Activated CD8-positive, alpha-beta memory T cell treated with anti-CD3 and anti-CD28 coated beads for 1 hour (primary cell): ENCODE measurements at places on chromosomes 13 and 19.

DNA sequence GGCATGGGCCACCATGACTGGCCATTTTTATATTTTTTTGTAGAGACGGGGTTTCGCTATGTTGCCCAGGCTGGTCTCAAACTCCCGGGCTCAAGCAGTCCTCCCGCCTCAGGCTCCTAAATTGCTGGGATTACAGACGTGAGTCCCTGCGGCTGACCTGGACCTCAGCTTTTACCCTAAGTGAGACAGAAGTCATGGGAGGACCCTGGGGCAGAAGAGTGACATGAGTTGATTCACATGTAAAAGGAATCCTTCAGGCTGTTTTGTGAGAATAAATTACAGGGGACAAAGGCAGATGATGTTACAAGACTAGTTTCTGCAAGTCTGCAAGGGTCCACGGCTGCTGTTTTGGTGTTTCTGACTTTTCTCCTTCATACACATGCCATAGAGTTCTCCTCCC lies 2.6 kb upstream of the BCAM start:
- DNase-seq: no peak

- DNase-seq: no peak
These were observed 2584.7 kb upstream of the PCDH20 start for GRCh38 chr13:64000321-64000720.

- no peak for DNase-seq
These were observed at the start of gene ZNF154 for GRCh38 chr19:57708641-57709361. Gene ZNF154 (minus strand): TSS chr19:57709204. CDS start chr19:57708971, 233 bp downstream.

- DNase-seq: no peak
These were observed 61.3 kb downstream of the SCEL start for GRCh38 chr13:77596777-77597176.

- no peak for DNase-seq
These were observed 76.2 kb downstream of the FOXO1 start for GRCh38 chr13:40590112-40590862.

DNA sequence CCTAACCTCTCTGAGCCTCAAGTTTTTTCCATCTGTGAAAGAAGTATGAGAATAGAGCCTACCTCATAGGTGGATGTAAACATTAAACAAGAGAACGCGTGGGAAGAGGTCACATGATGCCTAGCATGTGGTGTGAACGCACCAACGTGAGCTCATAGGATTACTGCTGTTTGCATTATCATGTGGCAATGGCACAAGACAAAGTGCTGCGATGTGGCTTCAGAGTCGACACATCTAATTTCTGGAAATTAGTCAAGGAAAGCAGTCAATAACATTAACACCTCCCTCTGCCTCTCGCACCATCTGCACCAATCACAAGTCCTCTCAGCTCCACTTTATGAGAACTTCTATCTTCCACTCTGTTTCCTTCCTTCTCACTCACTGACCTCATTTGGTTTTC lies 489.7 kb downstream of the COG6 start:
- no peak for DNase-seq

GRCh38 chr19:8212212-8212611 lies 3.0 kb downstream of the CERS4 start:
- no peak for DNase-seq

GRCh38 chr13:21035498-21035897 lies 25.9 kb downstream of the LATS2 start:
- no peak for DNase-seq

GRCh38 chr13:37868691-37869505 lies 674 bp downstream of the TRPC4 start:
- no peak for DNase-seq

DNA sequence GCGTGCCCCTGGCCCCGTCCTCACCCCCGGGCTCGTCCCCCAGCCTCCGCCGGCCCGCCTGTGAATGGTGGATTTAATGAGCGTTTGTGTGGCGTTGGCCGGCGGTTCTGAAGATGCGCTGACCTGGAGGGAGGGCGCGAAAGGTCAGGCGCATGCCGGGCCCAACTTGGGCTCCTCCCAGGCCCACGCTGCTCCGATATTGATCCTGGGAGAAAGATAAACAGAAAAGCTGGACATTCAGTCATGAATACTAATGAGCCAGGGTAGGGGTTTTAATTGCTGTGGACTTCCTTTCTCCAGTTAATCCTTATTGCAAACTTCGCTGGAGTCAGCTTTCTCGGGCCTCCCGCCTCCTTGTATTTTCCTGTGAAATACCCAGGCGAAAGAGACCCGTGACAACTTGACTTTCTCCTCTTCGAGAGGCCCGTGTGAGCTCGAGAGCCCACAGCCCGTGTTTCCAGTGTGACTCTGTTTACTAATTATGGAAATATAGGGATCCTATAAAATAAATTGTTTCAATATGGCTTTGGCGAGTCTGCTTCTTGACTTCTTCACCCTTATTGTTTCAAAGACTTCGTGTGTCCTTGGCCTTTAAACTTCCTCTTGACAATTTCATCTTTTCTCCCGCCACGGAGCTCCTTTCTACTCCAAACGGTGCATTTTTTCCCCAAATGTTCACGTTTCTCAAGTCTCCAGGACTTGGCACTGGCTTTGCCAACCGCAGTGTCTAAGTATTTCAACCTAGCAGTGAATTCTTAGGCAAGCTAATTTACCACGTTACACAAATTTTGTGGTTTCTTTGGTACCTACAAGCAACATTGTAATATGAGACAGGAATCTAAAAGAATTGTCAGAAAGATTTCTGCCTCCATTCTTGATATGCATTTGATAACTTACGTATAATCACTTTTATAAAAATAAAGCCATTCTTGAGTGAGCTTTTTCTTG lies 10.5 kb downstream of the ZIC2 start:
- DNase-seq: no peak
